ENCODE measurements at places on chromosomes 16 and 17.

DNA sequence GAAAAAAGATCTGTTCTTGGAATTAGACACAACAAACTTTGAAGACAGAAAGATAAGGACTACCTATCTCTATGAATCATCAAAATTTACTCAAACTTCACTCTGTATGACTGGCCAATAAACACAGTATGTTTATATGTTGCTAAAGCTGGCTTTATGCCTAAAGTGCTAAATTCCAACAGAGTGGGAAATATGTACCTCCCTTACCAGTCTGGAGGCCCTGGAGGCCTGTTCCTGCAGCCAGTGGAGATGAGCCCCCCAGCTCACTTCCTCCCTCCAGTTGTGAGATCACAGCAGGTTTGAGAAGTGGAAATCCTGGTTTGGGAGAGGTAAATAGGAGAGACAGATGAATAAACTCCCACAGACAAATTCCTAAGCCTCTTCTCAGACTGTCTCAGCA, 9.0 kb downstream of the ZNF23 start:
- no peak for DNase-seq

DNA sequence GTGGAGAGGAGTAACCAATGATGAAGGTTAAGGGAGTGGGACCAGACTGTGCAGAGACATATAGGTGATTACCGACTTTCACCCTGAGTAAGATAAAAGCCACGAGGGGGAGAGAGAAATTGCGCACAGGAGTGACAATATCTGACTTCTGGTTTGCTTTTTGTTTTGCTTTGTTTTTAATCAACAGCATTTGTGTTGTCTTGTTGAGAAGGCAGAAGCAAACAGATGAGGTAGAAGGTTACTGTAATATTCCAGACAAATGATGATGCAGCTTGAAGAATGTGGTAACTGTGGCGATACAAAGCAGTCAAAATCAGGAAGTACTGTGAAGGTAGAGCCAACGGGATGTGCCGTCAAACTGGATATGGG, 7.5 kb downstream of the PELP1 start:
- DNase-seq: no peak

DNA sequence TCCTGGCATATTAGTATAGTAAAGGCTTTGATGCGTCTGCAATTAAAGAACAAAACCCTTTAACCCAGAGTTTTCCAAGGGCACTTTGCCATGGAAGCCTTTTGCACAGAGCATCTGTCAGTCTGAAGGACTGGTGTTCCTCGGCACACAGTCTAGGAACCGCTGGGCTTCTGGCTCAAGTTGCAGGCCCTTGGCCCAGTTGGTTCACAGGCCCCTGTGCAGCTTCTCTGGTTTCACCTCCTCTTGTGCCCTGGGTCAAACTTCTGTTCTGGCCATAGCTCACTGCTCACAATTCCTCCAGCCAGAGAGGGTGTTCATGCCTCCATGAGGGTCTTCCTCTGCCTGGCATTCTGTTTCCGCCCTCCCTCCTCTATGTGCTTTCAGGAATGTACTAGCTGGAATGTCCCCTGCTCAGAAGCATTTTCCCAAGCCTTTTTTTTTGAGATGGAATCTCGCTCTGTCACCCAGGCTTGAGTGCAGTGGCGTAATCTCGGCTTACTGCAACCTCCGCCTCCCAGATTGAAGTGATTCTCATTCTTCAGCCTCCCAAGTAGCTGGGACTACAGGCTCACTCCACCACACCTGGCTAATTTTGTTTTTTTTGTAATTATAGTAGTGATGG, 34.5 kb upstream of the TEX2 start:
- DNase-seq: no peak

DNA sequence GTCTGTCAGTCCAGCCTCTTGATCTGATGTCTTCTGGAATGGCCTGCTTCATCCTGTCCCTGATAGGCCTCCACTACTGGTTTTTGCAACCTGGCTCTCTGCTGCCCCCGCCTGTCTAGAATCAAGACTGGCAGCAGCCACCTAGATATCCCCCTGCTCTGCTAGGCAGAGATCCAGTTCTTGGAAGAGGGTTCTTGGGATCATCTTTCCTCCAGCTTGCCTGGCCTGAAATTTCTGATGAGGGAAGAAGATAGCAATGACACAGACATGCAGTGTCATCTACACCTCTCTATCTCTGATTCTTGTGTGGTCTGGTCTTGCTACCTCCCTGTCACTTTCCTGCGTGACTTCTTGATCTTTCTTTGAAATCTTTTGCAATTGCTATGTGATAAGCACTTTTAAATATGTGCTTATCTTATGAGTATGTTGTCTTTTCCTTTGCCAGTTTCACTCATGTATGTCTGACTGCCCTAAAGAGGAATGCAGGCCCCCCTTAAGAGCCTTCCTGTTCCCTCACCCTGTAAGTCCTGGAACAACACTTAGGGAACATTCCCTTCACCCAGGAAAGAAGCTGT, 20.3 kb upstream of the NFATC3 start:
- peak; percentile 62 for DNase-seq

DNA sequence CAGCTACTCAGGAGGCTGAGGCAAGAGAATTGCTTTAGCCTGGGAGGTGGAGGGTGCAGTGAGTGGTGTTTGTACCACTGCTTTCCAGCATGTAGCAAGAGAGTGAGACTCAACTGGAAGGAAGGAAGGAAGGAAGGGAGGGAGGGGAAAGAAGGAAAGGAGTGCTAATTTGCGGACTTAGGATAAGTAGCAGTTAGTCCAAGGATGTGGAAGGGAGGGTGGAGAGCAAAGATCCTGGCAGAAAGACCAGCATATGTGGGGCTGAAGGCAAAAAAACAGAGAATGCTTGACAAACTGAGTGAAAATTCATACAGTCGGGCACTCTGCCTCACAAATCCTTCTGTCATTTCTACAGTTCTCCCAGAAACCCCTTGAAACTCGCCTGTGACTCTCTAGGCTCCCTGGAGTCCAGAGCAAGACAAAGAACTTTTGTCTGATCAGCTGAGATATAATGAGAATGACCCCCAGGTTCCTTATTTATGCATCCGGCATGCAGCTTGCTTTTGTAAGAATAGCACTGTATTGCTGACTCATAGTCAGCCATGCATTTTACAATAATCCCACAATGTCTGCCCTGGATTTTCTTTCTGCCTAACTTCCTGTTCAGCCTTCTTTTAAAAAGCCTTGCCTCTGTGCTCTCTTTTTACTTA, 31.5 kb downstream of the CDK5RAP3 start:
- DNase-seq: no peak

- no peak for DNase-seq
These were observed 5.5 kb upstream of the NCBP3 start for GRCh38 chr17:3851461-3852100.

DNA sequence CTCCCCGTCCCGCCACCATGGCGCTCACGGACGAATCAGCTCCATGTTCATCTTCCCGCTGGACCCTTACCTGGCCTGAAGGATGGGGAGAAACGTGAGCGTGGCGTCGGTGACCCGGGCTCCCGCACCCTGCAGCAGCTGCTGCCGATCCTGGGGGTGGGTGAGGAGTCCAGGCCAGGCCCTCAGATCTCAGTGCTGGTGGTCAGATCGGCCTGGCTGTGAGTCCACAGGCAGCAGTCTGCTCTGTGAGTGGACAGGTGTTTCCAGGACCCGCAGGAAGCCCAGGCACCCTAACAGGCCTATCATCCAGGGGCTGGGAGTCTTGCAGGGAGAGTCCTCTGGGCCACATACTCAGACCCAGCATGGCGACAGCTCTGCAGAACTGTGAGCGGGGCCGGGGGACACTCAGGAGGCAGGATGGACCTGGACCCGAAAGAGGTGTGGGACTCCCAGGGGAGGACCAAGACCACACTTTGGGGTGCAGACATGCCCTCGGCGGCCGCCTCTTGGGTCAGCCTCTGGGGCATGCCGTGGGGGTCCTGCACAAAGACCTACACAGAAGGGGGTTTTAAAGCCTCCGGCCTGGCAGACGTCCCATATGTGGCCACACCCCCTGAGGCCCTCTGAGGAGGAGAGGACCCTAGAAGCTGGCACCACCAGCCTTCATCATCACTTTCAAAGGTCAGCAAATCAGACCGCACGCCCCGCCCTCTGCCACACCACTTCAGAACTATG, 27.2 kb upstream of the ZNF469 start:
- no peak for DNase-seq

DNA sequence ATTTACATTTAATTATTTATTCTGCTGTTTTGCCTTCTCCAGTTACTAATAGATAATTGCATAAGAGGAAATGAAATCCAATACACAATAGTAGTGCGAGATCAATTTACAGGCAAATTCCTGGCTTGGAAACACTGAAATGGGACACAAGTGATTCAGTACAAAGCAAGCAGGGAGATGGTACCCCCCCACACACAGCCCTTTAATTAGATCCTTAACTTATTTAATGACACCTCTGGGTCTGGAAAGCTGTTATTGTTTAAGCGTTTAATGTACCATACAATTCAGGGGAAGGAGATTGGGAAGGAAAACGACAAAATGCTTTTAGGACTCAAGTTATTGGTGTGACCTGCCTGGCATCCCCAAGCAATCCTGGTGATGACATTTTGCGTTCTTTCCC, 318.2 kb downstream of the NPIPA8 start:
- DNase-seq: no peak

DNA sequence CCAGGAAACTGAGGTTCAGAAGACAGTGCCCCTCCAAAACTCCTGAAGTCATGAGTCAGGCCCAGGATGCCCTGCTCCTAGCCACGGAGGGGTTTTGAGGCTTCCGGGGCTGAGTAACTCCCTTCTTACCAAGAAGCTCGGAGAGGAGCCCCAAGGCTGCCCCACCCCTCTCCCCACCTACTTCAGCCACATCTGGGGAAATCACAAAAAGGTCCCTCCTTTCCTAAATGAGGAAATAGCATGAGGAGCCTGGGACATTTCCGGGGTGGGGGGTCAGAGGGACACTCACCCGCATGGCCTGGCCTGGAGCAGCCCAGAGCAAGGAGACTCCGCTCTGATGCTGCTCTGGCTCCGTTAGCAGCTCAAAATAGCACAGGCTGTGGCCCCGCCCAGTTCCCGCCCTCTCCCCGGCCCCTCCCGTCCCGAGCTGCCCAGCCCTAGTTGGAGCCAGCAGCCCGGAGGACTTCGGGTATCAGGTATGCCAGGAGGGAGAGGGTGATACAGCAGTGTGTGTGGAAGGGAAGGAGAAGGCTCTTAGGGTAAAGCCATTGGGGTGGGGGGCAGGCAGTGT, 40.1 kb downstream of the MYO18A start:
- DNase-seq: peak; percentile 69

- DNase-seq: no peak
These were observed 7.7 kb downstream of the ADAM11 start for GRCh38 chr17:44766409-44767038.

DNA sequence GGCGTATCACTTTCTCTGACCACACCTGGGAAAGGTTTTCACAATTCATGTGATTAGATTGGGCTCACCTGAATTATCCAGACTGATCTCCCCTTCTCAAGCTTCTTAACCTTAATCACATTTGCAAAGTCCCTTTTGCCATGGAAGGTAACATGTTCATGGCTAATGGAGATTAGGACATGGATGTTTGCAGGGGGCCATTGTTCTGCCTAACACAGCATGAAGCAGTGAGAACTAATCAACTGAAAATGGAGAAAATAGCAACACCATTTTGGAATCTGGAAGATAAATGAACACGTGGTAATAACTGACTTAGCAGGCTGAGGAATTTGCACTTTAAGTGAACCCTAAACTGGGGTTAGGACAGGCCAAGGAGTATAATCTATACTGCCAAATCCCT, 25.0 kb upstream of the SBK1 start:
- DNase-seq: no peak

GRCh38 chr17:48219617-48220016, 112.1 kb downstream of the SNX11 start:
- no peak for DNase-seq

DNA sequence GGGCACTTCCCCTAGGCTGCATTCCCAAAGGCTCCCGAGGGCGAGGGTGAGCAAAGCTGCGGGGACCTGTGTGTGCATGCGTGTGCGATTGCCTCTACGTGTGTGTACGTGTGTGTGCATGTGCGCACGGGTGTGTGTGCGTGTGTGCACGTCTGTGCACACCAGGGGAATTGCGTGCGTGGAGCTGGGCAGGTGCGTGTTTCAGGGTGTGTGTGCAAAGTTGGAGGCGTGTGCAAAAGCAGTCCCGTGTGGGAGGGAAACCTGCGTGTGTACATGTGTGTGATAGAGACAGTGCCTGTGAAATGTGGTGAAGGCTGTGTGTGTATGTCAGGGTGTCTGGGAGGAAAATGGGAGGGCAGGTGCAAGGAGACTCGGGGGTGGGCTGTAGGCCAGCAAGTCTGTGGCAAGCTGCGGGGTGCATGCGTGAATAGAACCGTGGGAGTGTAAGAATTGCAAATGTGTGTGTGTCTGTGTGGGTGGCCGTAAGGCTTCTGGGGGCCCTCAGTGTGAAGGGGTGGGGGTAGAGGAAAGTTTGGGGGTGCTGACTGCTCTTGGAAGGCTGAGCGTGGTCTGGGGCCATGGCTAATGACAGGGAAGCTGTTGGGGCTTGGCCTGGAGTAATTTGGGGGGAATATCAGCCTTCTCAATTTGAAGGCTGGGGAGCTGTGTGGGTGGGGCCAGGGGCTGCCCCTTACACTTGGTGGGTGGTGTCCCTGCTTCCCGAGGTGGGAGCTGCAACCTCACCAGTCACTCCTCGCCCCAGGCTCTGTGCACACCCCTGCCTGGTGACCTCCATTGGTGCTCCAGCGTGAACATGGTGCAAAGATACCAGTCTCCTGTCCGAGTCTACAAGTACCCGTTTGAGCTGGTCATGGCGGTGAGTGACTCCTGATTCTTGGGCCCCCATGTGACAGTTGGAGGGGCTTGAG, 644 bp downstream of the SEC14L5 start:
- DNase-seq: no peak

- peak; percentile 28 for DNase-seq
These were observed 1.3 kb upstream of the RAB40C start for GRCh38 chr16:588639-588888.

GRCh38 chr17:44221084-44221861, 1.8 kb upstream of the UBTF start:
- peak; percentile 42 for DNase-seq

GRCh38 chr16:51107742-51108141, 43.3 kb downstream of the SALL1 start:
- DNase-seq: no peak

DNA sequence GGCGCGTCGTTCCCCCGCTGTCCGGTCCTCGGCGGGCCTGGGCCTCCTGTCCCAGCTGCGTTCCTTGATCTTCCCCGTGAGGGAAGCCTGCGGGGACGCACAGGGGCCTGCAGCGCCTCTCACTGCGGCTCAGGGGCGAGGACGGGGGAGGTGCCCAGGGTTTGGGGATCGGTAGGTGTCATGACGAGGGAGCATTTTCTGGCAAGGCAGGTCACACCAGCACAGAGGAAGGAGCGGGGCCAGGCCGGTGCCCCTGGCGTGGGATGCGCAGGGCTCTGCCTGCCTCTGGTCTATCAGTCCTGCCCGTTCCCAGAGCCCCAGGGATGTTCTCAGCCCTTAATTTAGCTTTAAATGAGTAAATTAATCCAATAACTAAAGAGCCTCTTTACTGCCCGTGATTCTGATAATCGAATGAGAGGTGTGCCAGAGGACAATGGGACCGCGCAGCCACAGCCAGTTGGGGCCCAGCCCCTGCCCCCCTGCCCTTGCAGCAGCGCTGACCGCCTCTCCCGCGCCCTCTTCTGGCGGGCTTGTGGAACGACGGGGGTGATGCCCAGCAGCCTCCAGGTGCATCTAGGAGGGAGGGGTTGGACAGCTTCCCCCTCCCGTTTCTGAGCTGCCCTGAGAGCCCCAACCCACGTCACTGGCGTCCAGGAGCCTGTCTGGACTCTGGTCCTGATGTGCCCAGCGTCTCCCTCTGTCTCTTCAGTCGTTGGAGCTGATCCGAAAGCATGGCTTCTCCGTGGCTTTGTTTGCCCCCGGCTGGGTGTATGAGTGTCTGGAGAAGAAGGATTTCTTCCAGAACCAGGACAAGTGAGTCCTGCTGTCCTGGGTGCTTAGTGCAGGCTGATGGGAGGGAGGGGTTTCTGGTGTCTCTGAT, 7.9 kb downstream of the ENGASE start:
- peak; percentile 41 for DNase-seq

GRCh38 chr16:22862046-22862445, 48.1 kb downstream of the HS3ST2 start:
- DNase-seq: no peak
